ENCODE measurements at places on chromosomes 1 and 21.

DNA sequence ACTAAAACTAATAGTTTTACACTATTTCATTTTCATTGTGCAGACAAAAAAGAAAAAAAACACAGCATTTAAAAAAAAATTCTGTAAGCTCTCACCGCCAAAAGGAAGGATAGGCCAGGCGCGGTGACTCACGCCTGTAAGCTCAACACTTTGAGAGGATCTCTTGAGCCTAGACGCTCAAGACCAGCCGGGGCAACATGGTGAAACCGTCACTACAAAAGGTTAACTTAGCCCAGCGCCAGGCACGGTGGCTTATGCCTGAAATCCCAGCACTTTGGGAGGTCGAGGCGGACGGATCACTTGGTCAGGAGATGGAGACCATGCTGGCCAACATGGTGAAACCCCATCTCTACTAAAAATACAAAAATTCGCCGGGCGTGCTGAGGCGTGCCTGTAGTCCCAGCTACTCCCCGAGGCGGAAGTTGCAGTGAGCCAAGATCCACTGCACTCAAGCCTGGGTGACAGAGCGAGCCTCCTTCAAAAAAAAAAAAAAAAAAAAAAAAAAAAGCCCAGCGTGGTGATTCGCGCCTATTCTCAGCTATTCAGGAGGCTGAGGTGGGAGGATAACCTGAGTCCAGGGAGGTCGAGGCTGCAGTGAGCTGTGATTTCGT, 14.3 kb upstream of the SPEN start:
- DNase-seq: no peak

DNA sequence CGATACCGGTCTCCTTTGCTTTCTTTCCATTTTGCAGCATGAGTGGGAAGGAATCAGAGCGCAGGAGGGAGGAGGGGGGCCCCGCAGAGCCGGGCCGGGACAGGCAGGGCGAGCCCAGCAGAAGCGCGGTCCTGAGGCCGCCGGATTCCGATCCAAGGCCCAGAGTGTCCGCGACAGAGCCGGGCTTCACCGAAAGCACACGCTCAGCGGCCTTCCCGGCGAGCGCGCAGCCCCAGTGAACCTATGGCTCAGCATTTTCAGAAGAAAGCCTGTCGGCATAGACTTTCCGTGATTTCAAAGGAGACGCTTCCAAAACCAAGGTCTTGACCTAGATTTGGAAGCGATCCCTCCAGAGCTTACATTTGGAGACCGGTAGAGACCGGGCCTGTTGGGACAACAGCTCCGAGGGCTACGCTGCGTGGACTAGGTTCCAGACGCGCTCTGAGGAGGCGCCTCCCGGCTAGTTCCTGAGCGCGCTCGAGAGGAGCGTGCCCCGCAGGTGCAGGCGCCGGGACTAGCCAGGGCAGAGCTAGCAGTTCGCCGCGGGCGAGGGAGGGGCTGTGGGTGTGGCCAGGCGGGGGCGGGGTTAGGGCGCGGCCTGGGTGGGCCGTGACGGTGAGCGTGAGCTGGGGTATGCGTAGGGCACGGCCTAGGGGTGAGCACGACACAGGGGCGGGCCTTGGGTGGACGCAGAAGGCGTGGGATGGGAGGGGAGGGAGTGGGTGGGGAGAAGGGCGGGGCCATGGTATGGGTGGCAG, 27.8 kb upstream of the PRSS38 start:
- DNase-seq: peak; percentile 92

DNA sequence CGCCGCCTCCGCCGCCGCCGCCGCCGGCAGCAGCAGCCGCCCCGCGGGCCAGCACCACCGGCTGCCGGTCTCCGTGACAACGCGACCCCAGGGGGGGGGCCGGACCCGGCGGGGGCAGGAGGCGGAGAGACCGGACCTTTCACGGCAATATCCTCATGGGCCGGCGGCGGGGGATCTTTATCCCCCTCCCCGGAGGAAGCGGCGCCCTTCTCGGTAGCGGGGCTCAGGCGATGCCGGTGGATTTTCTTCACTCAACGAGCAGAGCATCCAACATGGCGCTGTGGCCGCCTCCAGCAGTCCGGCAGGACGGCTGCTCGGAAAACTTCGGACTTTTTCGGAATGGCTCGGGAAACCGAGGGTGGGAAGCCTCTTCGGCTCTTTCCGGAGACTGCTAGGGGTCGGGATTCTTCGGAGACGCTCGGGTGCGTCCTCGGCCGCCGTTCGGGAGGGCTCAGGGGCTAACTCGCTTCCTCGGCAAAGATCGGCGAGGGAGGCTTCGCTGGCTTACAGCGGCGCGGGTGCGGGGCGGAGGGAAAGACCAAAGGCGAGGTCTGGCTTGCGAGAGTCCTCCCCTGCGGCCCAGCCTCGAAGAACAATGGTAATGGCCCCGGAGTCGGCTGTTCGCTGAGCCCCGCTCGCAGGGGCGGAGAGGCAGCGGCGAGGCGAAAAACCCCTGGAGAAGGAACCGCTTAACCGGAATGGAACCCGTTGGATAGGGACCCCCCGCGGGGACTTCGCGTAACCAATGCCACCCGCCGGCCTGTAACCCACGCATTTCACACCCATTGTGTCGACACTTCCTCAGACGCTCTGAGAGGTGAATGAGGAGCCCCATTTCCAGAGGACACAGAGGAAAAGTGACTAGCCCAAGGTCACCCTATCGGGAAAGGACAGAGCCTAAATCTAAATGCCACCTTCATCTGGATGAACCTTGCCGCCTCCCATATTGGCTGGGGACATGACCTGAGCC, at the start of gene EIF4G3:
Gene EIF4G3 (minus strand): TSS at position 312 of the 970 bp plus-strand sequence. CDS start 174,155 bp downstream, outside the sequence.
- peak; percentile 97 for DNase-seq

GRCh38 chr1:45585110-45585426, 1.2 kb downstream of the NASP start:
- DNase-seq: no peak

DNA sequence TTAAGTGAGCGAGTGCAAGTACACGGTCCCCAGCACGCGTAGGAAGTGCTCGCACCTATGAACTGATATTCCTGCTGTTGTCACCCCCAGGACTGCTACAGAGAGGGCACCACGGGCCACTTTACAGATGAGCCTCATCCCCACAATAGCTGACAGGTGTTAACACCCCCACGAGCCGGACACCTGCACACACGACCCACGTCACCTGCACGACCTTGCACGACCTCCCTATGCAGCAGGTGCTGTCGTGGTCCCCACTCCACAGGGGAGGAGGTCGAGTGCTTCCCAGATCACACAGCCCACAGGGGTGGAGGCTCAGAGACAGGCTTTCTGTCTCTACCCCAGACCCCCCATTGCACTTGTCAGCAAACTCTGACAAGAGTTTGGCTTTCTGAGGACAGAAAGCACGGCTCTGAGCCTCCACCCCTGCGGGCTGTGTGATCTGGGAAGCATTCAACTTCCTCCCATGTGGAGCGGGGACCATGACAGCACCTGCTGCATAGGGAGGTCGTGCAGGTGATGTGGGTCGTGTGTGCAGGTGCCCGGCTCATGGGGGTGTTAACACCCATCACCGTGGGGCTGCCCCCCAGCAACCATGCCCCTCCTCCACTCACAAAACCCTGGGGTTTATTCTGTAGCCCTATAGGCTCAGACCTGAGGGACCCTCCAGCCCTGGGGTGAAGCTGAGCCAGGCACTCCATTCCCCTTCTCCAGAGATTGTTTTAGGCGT, 80.8 kb downstream of the MATN1 start:
- DNase-seq: no peak

DNA sequence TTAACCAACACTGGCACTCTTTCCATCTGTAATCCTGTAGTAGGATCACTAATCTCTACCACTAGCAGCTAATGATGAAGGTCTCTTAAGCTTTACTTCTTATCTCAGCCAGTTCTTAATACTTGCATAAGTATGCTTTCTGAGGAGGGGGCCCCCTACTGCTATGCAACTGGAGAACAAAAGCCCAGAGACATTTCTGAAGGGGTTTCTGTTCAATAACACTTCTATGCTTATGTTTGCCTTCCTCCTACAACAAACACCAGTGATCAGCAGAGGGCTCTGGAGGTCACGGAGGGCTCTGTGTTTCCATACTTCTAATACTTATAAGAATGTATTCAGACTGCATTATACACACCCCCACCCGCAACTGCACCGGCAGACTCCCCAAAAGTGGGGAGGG, 215.8 kb downstream of the BARHL2 start:
- no peak for DNase-seq
